Bronchus fibroblast of lung (primary cell): ENCODE measurements at places on chromosomes 3 and 15. TPM values are rescaled to one million over a fixed set of nuclear protein-coding genes. Genes with fewer than 3 reads are reported as not detected.

The SLC22A14 gene
- not detected in 2 replicates for total RNA-seq

The STRC gene
- not detected in 2 replicates for total RNA-seq

The MKRN2OS gene
- total RNA-seq: not detected in 2 replicates

The DUOXA1 gene
- total RNA-seq: 0.50 TPM in 1 of 2 replicates, not detected in the other

The RNU5B-1 gene
- total RNA-seq: not detected in 2 replicates

The SCAMP2 gene
- 44.6 and 52.6 TPM in 2 replicates for total RNA-seq

The SPINK8 gene
- not detected in 2 replicates for total RNA-seq

The CELF6 gene
- total RNA-seq: not detected in 2 replicates

The ARGFX gene
- not detected in 2 replicates for total RNA-seq

The SEMA3F gene
- 40.2 and 41.5 TPM in 2 replicates for total RNA-seq

The ZNF621 gene
- total RNA-seq: 6.8 and 12.8 TPM in 2 replicates

The MESP2 gene
- 0.45 and 1.3 TPM in 2 replicates for total RNA-seq

The ECE2 gene
- not detected in 2 replicates for total RNA-seq

The SNX22 gene
- under 0.01 and 0.17 TPM in 2 replicates for total RNA-seq

The GPR149 gene
- total RNA-seq: not detected in 2 replicates

The ADAMTS9 gene
- total RNA-seq: 2.5 TPM in 2 replicates

The ZBED2 gene
- total RNA-seq: not detected in 2 replicates

The MAP6D1 gene
- 3.2 and 3.6 TPM in 2 replicates for total RNA-seq

The CHRFAM7A gene
- total RNA-seq: 0.15 TPM in 1 of 2 replicates, not detected in the other
